Naive B cell (primary cell): ENCODE measurements at places on chromosomes 3 and 15. TPM values are rescaled to one million over a fixed set of nuclear protein-coding genes. Genes with fewer than 3 reads are reported as not detected.

- H3K36me3 ChIP-seq: no peaks in the 10 kb centered on the region
- H3K4me3 ChIP-seq: peak overlapping the region; percentile 81
- H3K4me1 ChIP-seq: no peaks in the 10 kb centered on the region
- DNase-seq: peak; percentile 11
- H3K27ac ChIP-seq: peak overlapping the region; percentile 41
Observed at GRCh38 chr15:60590935-60591495, 112.1 kb upstream of the ICE2 start.

DNA sequence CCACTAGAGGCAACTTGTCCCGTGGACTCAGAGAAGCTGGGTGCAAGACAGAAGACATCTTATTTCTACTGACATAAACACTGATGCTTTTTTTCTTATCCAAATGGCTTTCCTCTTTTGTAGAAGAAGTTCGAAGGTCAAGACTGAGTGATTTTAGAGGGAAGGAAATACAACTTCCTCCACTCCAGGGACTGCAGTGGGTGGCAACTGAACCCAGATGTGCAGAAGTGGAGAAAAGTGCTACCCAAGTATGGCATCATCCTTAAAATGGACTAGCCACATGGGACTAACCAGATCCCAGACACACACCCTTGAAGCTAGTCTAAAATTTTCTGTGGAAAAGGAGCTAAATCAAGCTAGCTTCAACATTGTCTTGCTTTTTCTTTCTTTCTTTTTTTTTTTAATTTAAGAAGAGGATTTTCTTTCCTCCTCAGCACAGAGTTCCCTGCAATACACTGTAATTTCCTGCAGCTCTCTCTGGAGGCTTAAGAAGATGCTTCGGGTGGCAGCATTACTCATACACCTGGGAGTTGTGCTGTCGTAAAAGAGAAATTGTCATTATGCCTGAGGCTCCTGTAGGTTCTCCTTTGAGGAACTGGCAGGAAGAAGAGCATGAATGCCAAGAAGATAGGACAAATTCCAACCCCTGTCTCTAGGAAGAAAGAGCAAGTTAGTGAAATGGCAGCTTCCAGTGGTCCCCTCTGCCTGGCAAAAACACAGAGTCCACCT, 3.8 kb upstream of the FRMD4B start:
- H3K4me3 ChIP-seq: no peak overlapping the region
- H3K27ac ChIP-seq: no peak overlapping the region
- H3K4me1 ChIP-seq: peaks cover 13% of the 10 kb centered on the region
- peaks cover 16% of the 10 kb centered on the region for H3K27me3 ChIP-seq

- DNase-seq: no peak
- no peaks in the 10 kb centered on the region for H3K27me3 ChIP-seq
- H3K4me3 ChIP-seq: no peak overlapping the region
- no peaks in the 10 kb centered on the region for H3K36me3 ChIP-seq
Observed at GRCh38 chr3:76565496-76566210, 474.2 kb upstream of the ROBO2 start.

DNA sequence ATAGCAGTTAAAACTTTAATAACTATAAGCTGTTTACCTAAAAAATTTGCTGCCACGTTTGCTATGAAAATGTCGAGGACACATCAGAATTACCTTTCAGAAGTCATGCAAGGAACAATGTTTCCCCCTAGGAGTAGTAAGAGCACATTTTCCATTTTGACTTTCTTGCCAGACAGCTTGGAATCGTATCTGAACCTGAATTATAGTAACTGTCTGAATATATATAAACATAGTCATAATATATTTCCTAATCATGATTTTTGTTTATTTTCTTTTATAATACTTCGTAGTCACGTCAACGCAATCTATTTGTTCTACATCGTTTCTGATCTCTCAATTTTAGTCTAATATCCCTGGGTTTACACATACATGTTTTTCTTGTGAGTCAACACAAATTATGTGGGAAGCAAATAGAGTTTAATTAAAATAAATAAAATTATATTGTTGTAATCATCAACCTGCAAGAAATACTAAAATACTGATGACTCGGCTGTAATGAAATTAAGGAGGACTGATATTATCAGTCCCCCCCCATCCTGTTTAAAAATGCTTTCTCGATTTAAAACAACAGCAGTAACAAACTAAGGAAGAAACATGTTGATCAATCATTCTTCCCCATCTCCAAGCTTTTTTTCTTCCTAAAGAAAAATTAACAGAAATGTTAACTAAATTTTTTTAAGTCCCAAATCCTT, 78.4 kb downstream of the MME start:
- H3K4me1 ChIP-seq: no peaks in the 10 kb centered on the region
- H3K27me3 ChIP-seq: no peaks in the 10 kb centered on the region
- DNase-seq: no peak
- no peak overlapping the region for H3K4me3 ChIP-seq
- no peak overlapping the region for H3K27ac ChIP-seq

DNA sequence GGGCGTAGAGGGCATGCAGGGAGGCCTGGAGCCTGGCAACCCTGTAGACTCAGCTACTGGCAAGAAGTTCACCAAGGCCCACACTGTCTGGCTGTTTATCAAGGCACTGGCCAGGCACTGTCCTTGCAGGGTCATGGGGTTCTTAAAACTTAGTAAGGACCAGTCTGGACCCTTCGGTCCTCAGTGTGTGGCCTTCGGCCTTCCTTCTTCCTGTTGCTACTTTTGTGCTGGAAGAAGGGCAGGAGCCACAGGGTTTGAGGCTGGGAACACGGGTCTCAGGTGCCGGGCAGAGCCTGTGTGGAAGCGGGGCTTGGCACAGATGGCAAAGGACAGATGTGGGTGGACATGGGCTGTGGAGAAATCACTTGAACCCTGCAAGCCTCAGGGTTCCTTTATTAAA, 76.6 kb downstream of the SNRK start:
- H3K36me3 ChIP-seq: no peaks in the 10 kb centered on the region
- H3K4me1 ChIP-seq: no peaks in the 10 kb centered on the region
- DNase-seq: no peak
- H3K27ac ChIP-seq: no peak overlapping the region
- no peak overlapping the region for H3K4me3 ChIP-seq

DNA sequence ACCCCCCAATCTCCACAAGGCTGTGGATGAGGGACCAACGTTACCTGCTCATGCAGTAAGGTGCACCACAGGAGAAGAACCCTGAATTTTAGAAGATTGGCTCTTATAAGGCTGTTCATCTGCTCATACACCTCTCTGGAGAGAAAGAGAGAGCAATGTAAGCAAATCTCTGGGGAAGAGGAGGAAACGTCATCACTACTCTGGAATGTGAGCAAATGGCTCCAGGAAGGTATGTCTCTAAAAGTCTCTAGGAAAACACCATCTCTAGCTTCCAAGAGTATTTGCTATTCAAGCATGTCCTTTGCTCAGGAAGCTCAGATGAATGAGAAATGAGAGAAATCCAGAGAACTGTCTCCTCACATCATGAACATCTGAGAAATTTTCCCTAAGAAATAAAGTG, 235.4 kb downstream of the TBL1XR1 start:
- H3K27ac ChIP-seq: no peak overlapping the region
- DNase-seq: no peak
- H3K27me3 ChIP-seq: peaks cover 6% of the 10 kb centered on the region
- H3K36me3 ChIP-seq: no peaks in the 10 kb centered on the region
- H3K4me3 ChIP-seq: no peak overlapping the region

DAG1 gene
- polyA plus RNA-seq: 4.6 TPM

WNT5A gene
- not detected for polyA plus RNA-seq
